ENCODE measurements at places on chromosomes 2 and 18.

GRCh38 chr2:200484934-200485333, 24.9 kb downstream of the KCTD18 start:
- no peak for DNase-seq

DNA sequence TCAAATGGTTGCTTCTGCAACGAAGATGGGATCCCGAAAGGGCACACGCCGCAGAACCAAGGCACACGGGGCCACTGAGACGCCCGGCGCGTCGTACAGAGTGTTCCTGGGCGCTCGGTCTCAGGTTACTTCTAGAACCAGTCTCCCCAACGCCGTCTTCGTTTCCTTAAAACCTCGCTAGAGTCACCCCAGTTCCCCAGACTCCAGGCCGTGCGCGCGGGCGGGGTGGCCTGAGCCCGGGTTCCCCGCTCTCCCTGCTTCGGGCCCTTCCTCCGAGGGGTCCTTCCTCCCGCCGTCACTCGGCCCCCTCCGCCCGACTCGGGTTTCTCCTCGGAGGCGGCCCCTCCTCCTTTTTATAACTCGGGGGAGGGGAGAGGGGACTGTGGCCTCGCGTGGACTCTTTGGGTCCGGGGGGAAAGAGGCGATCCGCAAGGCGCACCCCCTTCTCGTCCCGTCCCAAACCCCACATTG, 774 bp upstream of the FZD7 start:
- DNase-seq = no peak

DNA sequence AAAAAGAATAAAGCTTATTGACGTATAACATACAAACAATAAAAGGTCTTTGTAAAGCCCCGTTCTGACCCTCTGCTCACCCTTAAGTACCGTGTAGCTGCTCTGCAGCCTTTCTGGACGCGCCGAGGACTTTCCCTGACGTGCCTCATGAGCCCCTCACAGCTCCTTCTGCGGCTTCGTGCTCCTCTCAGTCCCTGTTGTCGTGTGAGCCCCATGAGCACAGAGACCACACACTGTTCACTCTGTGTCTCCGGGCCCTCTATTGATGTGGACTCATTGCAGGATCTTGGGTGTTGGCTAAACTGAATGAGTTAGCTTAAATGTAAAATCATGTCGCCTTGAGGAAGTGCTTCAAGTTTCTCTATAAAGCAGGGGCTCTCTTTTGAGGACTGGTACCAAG, 43.6 kb upstream of the INHBB start:
- no peak for DNase-seq

GRCh38 chr18:78828131-78828530, 151.5 kb upstream of the SALL3 start:
- DNase-seq = no peak

GRCh38 chr2:175595139-175595538, 406.9 kb downstream of the LNPK start:
- DNase-seq = no peak

DNA sequence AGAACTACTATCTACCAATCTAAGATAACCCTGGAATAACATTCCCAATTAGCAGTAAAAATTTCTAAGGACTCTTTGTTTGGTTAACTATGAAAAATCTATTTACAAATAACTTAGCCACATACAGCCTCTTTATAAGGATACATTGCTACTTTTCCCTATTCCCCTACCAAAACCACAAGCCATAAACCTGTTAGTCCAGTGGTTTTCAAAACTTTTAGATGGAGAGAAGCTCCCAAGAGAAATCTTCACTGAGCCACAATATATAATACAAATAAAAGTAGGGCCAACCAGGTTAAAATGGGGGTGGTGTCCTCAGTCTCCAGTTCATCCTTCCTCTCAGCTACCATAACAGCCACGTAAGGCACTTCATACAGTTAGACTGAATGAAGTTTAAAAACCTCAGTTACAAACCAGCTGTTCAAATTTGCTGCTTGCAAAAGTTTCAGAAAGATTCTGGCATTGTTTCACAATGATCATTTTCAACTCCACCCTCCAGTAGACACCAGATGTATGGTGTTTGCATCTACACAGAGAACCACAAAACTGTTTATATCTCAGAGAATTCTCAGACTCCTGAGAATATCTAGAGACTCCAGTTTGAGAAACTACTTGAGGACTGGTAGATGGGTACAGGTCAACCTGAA, 26.0 kb downstream of the SOS1 start:
- no peak for DNase-seq

DNA sequence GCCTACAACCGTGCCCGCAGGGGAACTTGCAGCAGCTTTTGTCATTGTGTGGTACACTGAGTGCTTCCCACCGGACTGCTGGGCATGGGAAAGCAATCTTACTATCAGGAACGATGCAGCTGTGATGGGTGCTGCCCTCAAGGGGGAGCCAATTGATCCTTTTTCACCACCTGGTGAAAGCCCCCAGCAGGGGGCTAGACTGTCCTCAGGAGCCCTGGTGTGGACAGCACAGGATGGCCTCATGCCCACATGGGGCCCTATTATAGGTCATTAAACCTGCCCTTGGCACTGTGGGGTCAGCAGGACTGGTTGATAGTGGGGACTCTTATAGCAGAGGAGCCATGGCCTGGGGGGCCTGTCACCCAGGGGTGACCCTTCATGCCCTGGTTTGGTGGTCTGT, 172.2 kb downstream of the GLI2 start:
- no peak for DNase-seq

GRCh38 chr2:16284941-16285625, 344.7 kb downstream of the MYCN start:
- DNase-seq = no peak

- no peak for DNase-seq
Measured at GRCh38 chr2:234953116-234954031, 1.6 kb downstream of the SH3BP4 start.

DNA sequence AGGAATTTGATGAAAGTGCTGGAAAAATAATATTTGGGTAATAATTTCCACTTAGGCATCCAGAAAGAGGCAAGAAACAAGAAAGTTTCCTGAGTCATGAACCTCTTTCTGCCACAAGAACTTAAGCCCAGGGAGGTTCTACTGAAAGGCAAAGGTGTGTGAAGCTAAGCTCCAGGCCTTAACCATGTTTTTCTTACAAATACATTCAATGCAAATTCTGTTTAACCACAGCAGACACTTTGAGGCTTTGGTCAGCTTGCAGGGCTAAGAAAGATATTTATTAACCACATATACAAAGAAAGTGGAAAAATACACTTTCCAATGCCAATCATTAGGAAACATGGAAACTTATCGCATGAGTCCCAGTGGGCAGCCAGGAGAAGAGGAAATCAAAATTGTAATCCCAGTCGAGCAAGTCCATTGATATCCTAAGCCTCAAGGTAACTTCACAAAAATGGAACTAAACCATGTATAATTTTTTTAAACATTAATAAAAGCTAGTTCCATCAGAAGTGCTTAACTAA, 68.3 kb downstream of the PIEZO2 start:
- DNase-seq = no peak

DNA sequence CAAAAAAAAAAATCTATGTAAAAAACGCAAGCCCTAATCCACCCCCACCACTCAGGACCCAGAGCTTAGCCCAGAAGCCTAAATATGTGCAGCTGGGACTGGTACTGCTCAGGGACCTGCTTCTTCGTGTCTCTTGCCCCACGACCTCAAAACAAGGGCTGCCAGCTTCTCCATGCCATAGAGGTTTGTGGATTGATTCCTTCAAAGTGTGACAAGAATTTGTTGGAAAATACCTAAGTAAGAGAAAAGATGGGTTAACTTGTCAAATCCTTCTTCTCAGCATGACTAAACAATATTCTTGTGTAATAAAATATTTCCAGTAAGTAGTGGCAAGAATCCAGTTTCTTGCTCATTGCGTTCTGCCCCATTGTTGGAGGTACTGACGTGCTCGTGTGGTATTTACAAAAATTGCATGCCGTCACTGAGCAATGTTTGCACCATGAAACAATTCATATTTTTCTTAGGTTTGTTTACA, 825 bp upstream of the SCYGR1 start:
- DNase-seq = no peak

GRCh38 chr2:188292348-188293239, 920 bp downstream of the GULP1 start:
- no peak for DNase-seq

DNA sequence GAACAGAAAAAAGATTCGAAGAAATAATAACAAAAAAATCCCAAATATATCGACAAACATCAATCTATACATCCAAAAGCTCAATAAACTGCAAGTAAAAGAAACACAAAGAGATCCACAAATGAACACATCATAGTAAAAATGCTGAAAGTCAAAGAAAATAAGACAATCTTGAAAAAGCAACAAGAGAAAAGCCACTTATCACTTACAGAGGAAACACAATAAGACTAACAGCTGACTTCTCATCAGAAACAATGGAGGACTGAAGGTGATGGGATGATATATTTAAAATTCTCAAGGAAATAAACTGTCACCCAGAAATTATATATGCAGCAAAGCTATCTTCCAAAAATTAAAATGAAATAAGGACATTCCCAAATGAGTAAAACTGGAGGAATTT, 140.3 kb downstream of the NDUFA10 start:
- no peak for DNase-seq

- DNase-seq = no peak
Measured at GRCh38 chr2:98952966-98953365, 16.9 kb upstream of the CRACDL start.

DNA sequence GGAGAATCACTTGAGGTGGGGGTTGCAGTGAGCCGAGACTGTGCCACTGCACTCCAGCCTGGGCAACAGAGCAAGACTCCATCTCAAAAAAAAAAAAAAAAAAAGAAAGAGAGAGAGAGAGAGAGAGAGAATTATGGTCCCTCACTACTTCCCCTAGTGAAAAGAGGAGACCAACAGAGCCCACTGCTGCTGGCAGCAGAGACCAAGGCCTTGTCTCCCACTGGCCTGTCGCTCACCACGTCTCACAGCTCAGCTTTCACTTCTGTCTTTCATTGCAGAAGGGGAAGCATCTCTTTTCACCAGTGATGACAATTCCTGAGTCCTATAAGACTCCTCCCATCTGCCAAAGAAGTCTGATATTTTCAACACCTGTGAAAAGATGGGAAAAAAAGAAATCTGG, 81.3 kb downstream of the CLHC1 start:
- no peak for DNase-seq

GRCh38 chr2:213237251-213237650, 47.0 kb upstream of the SPAG16 start:
- DNase-seq = no peak

GRCh38 chr2:110983133-110983532, 137.6 kb upstream of the BCL2L11 start:
- no peak for DNase-seq

GRCh38 chr18:49170925-49171505, 220.2 kb upstream of the SMAD7 start:
- no peak for DNase-seq

DNA sequence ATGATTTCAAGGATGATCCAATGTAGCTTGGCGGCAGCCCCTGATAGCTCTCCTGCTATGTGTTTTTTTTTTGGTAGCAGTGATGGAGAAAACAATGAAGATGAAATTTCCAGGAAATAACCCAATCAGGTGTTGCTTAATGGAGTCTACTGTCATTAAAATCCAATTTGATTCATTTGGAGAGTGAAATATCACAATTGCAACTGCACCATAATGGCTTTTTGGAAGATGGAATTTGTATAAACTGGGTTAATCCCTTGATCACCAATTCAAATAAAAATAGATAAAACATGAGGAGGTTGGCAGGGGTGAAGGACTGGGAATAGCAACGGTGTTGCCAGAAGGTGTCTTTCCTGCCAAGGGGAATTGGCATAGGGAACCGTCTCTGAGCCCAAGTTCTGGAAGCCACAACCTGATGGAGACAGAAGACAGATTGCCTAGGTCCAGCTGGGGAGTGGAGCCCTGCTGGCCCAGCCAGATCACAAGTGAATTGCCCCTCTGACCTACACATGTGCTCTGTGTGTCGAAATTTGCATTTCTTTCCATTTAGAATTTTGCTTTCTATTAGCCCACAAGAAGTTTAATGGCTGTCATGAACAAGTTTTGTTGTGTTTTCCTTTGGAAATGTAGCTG, 170.3 kb upstream of the SPRED2 start:
- DNase-seq = no peak

GRCh38 chr2:42658306-42658705, 89.9 kb downstream of the MTA3 start:
- no peak for DNase-seq

DNA sequence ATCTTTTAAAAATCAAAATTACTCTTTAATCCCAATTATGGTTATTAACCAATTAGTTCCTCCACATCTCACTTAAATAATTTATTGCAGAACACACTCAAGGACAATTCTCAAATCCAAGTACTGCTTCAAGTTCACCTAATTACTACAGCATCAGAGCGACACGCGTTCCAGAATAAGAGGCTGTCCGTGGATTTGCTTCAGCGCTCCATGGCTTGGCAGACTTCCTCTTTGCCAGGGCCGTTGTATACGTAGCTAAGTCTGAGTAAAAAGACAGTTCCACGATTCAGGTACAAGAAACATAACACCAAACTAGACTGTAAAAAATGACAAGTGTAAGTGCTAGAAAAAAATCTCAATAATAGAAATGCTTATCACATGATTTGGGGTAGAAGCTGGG, 153.2 kb upstream of the MYT1L start:
- peak; percentile 7 for DNase-seq

- DNase-seq = no peak
Measured at GRCh38 chr18:55310044-55310676, 277.8 kb downstream of the TCF4 start.

DNA sequence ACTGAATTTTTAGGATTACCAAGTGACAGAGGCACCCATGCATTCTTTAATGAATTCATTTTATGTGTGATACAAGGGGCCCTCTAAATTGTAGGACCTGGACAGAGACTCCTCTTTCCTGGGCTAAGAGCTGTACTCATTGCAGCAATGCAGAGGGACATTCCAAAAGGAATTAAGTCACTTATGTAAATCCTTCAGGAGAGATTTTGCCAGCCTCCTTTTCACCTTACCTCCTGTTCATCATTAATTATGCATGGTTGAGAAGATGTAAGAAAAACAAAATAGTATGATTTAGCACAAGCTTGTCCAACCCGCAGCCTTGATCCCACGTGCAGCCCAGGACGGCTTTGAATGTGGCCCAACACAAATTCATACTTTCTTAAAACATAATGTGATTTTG, 84.5 kb upstream of the TANK start:
- DNase-seq = no peak

- DNase-seq = no peak
Measured at GRCh38 chr2:68847751-68848150, 23.4 kb downstream of the BMP10 start.

DNA sequence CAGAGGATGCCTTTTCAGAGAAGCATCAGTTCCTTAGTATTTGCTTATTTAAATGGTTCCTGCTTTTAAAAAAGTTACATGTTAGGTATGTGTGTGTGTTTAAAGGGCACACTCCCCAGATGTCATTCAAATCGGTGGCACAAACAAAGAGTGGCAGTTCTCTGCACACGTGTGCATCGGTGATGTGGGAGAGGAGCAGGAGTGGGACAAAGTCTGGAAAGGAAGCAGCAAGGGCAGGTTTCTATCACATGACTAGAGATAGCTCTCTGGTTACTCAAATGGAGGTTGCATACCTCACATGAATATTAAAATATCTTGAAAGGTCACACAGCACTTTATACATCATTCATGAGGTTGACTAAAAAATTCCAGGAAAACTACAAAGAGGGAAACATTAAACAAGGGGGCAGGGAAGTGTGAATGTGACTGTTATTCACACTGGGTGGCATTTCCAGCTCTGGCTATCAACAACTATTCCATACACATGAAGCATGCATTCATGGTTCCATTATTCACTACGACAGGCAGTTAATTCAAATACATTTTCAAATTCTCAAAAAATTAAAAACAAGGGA, 64.7 kb downstream of the SEPTIN10 start:
- DNase-seq = no peak

GRCh38 chr18:46320928-46321711, 216.9 kb downstream of the HAUS1 start:
- no peak for DNase-seq

- no peak for DNase-seq
Measured at GRCh38 chr2:64263315-64263714, 119.1 kb upstream of the PELI1 start.
